ENCODE measurements at places on chromosomes 7 and 10.

GRCh38 chr7:132825932-132826835, 249.9 kb upstream of the PLXNA4 start:
- no peak for DNase-seq

GRCh38 chr7:117347962-117348672, 25.3 kb upstream of the WNT2 start:
- DNase-seq: no peak

GRCh38 chr7:16271355-16271915, 149.9 kb downstream of the CRPPA start:
- DNase-seq: no peak

DNA sequence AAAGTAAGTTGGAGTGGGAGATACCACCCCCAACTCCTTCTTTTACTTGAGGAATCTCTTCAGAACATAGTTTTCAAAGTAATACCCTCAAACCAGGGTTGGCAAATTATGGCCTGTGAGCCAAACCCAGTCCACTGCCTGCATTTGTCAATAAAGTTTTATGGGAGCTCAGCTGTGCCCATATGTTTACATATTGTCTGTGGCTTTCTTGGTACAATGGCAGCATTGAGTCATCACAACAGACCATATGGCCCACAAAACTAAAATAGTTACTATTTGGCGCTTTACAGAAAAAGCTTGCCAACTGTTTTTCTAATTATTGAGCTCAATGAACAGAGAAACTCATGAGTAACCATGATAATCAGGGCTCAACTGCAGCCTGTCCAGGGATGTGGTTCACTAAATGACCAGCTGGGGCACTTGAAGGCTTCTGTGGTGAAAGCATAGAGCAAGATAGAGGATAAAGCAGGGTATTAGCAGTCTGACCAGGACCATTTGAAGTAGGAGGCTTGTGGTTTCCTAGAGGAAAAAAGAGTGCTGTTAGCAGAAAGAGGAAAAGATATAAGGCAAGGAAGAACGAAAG, 196.0 kb upstream of the GRB10 start:
- DNase-seq: no peak

DNA sequence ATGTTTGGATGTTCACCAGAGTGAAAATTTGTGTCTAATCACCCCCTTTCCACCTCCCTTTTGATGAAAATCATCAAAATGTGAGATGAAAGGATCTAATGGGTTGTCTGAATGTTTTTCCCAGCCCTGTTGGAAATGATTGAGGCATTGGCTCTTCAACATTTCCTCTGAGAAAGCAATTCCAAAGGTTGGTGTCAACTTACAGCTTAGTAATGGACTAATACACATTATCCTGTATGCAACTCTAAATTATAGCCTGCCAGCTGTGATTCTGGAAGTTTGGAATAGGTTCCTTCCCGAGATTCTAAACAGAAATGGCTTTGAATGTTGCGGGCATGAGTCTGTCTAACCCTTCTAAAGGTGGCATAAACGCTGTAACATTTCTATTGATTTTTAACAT, 152.9 kb downstream of the DYNC1I1 start:
- no peak for DNase-seq

- no peak for DNase-seq
Observed at GRCh38 chr10:123357421-123357930, 203.3 kb downstream of the BUB3 start.

- DNase-seq: no peak
Observed at GRCh38 chr10:1149793-1150637, 93.8 kb downstream of the WDR37 start.

GRCh38 chr7:142587578-142588191, 161.6 kb upstream of the PRSS1 start:
- DNase-seq: no peak
